ENCODE measurements at places on chromosomes 1 and 21.

DNA sequence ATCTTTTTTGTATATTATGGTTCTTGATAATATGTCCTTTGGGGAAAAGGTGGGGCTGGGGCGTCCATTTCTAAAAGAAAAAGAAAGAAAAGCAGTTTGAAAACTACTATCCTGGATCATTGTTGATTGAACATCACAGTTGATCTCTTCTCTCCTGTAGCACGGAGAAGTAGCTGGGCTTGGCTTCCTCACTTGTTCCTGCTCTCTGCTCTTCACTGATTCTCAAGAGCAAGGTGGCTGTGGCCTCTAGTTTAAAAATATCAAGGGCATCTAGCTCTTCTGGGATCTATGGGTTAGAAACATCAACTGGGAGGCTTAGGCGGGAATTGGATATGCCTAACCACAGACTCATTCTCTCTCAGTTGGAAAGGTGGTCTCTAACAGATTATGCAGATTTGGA, 38.1 kb upstream of the EPHA8 start:
- DNase-seq = no peak

DNA sequence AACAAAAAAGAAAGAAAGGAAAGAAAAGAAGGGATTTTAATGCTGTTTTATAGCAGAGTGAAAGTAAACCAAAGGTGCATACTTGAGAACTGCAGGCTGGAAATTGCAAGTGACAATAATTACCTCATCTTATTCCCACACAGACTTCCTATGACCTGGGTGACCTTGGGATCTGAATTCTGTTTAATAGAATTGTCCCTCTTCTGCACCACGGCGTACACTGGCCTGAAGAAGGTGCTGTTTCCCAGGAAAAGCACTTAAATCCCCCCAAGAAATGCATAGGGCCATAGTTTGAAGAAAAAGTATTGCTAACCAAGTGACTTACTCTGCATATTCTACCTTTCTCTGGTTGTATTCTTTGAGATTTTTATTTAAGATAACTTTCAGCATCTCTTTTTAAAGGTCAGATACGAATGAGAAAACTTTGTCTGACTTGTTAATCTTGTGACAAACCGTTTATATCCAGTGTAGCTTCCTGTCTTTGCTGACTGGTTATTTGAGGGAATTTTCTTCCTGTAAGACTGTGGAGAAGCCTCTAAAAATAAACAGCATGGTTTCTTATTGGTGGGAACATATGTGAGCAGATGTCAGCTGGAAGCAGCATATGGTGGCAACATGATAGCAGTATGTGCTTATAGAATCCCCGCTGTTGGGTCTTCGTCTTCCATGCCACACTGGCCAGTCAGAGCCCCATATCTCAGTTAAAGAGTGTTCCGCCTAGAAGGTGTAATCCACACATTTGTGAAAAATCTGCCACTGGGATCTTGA, 16.3 kb downstream of the TGFB2 start:
- no peak for DNase-seq

DNA sequence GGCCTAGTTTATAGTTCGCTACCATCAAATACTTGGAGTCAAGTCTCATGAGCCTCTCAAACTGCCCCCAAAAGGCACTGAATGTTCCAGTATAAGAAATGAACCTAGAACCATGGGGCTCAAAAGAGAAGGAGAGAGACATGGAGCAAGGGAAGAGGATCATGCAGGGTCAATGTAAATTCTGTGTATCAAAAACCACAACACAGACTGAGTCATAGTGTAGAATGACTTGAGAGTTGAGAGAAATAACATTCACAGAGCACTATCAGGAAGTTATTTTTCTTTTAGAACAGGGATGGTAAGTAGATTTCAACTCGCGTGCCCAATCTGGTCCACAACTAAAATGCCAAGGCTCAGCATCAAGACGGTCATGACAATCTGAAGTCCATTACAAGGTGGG, 59.8 kb downstream of the GNG12 start:
- no peak for DNase-seq

- no peak for DNase-seq
Measured at GRCh38 chr1:160123726-160124125, 8.2 kb downstream of the ATP1A2 start.

- DNase-seq = no peak
Measured at GRCh38 chr1:229784834-229785233, 158.8 kb downstream of the URB2 start.
